GF-D8 (cell line): ENCODE measurements at places on chromosomes 13 and 19.

GRCh38 chr13:28204690-28205443 lies 66.5 kb downstream of the PAN3 start:
- DNase-seq, result no peak

- no peak for DNase-seq
Observed at GRCh38 chr13:68984688-68985319, 1122.8 kb upstream of the ATXN8OS start.

GRCh38 chr13:33106656-33107360 lies 90.6 kb downstream of the KL start:
- DNase-seq, result no peak

DNA sequence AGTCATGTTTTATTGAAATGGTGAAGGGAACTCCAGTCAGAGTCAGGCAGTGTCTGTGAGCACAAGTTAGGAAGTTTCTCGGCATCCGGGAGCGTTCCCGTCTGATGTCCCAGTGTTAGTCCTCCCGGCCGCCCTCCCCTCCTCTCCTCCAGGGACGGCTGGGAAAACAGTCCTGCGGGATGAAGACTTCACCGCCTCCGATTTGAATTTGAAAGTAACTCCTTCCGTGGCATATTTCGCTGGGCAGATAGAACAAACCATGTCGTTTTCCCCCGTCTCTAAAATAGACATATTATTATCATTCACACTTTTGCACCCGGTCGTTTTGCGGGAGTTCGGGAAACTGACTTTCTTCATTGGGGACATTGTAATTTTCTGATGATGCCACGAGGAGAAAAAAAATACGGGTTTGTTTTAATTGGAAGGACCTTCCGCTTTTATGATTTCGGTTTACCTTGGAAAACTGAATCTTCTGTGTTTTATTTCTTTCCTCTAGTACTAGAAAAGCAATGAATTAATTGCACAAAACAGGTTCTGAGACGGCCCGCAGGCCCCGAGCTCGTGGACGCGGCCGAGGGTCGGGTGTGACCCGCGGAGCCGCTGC lies 76.6 kb downstream of the ZIC5 start:
- DNase-seq, result no peak

DNA sequence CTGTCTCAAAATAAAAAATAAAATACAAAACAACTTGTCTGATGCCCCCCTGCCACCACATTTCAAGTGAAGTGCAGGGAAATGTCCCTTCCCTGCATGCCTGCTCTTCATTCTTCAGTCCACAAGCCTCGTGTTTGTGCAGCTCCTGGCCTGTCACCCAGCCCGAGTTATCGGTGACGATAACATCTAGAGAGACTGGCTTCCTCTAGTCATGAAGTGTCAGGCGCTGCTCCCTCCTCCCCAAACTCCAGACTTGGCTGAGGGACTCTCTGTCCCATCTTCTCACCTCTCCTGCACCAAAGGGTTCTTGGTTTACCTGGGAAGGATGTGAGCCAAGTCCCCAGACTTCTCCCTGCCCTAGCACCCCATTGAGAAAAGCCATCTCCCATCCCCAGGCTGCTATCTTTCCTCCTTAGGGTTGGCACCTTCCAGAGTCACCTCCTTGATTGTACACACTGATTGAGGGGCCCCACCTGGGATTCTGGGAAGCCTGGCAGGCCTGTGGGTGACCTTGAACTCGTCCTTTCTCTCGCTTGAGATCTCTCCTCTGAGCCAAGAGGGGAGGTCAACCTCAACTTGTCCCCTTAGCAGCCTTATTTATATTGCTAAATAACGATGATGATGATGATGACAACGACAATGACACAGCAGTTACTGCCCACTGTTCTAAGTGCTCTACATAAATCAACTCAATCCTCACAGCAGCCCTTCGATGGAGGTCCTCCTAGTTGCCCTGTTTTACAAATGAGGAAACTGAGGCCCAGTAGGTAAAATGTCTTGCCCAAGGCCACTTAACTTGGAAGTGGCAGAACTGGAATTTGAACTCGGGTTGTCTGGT lies 13.1 kb upstream of the PLAUR start:
- peak; percentile 14 for DNase-seq

- DNase-seq, result no peak
Observed at GRCh38 chr19:38679839-38680238, 32.4 kb downstream of the ACTN4 start.

DNA sequence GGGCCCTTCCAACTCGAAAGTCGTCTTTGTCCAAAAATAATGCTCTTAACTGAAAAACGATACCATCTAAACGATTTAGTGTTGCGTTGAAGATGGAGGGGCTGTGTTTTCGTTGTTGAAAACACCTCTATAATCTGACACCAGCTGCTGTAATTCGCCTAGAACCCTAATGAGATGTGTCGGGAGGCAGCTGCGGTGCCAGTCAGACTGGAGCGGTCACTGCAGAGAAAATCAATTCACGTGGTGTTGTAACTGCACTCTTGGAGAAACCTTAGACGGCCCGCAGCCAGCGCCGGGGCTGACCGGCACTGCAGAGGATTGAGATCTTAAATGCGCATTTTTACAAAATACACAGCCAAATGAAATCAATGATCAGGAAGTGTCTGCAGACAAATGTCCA lies 339.1 kb downstream of the ZNF536 start:
- no peak for DNase-seq

DNA sequence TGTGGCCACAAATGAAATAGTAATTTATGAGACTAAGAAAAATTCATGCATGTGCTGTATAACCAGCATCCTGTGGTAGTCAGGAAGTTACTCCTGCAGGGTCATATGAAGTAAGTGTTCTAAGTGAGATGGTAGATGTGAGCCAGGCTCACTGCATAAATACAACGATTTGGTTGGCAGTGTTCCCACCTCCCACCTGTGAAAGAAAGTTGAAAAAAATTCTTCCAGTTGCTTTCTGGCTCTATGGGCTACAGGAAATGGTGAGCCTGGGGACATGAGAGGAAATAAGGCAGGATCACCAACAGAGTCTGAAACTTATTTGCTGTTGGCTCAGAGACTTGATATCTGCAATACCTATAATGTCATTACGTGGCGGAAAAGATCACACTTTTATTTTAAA lies 301.7 kb upstream of the SPRY2 start:
- no peak for DNase-seq

GRCh38 chr19:49890349-49891311 lies 6.1 kb downstream of the IL4I1 start:
- DNase-seq, result no peak

DNA sequence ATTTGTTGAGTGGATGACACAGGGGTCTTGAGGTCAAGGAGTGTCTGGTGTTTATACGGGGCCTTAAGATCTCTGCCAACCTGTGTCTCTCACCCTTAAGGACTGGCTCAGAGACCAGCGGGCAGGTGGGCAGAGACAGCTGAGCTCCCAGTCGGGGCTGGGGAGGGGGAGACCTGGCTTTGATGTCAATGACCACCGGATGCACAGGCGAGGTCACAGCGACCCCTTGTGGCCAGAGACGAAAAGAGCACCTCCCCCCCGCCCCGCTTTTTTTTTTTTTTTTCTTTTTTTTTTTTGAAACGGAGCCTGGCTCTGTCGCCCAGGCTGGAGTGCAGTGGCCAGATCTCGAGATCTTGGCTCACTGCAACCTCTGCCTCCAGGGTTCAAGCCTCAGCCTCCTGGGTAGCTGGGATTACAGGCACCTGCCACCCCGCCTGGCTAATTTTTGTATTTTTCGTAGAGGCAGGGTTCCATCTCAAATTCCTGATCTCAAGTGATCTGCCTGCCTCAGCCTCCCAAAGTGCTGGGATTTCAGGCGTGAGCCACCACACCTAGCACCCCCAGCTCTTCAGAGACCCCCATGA lies 12.1 kb upstream of the KLK14 start:
- no peak for DNase-seq

- no peak for DNase-seq
Observed at GRCh38 chr13:46530084-46530935, 22.7 kb upstream of the LRCH1 start.

DNA sequence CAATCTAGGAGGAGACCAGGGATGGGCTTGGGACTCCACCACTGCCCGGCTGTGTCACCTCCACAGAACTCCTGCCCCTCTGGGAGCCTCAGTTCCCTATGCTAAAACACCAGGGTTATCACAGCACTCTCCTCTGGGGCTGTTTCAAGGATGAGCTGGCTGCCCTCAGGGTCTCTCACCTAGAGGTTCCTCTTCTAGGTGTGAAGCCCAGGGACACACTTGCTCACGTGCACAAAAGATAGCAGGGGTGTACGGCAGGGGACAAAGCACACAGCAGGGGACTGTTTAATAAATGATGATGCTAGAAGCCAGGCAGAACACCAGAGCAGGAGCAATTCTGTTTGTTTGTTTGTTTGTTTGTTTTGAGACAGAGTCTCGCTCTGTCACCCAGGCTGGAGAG lies 16.8 kb upstream of the LYPD3 start:
- DNase-seq, result no peak

- DNase-seq, result no peak
Observed at GRCh38 chr19:35713904-35714495, 3.8 kb upstream of the KMT2B start.

GRCh38 chr19:52028027-52028779 lies at the start of gene ZNF614:
Gene ZNF614 (minus strand): TSS chr19:52028379. CDS start chr19:52025745, 2,634 bp downstream.
- peak; percentile 54 for DNase-seq

DNA sequence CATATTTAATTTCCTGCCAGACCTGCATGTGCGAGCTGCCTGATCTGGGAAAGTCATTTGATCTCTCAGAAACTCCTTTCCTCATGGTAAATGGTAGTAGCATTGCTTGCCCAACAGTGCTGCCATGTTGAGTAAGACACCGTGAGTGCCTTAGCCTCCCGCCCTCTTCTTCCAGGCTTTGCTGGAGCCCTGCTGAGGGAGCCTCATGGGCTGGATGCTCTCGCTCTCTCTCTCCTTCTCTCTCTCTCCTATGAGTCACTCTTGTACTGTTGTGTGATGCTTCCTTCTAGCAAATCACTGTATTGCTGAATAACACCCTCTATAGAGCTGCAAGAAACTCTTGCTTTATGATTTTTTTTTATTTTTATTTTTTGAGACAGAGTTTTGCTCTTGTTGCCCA lies 365.5 kb downstream of the UQCRFS1 start:
- DNase-seq, result no peak

DNA sequence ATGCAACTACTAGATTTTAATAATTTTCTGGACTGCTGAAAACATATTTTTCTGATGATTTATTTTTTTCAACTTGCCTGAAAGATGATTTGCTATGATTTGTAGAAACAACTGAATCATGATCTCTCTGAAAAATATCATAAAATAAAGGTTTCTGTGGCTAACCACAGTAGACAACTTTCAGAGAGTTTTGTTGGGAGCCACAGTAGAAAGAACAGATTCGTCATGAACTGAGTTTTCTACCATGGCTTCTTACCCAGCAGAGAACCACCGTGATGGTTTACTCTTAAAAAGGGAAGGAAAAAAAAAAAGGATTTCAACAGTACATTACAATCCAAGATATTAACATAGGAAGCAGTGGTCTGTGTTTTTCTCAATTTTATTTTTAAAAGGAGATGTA lies 18.0 kb downstream of the ZAR1L start:
- DNase-seq, result no peak

GRCh38 chr19:45473367-45473681 lies 5.5 kb downstream of the FOSB start:
- no peak for DNase-seq

DNA sequence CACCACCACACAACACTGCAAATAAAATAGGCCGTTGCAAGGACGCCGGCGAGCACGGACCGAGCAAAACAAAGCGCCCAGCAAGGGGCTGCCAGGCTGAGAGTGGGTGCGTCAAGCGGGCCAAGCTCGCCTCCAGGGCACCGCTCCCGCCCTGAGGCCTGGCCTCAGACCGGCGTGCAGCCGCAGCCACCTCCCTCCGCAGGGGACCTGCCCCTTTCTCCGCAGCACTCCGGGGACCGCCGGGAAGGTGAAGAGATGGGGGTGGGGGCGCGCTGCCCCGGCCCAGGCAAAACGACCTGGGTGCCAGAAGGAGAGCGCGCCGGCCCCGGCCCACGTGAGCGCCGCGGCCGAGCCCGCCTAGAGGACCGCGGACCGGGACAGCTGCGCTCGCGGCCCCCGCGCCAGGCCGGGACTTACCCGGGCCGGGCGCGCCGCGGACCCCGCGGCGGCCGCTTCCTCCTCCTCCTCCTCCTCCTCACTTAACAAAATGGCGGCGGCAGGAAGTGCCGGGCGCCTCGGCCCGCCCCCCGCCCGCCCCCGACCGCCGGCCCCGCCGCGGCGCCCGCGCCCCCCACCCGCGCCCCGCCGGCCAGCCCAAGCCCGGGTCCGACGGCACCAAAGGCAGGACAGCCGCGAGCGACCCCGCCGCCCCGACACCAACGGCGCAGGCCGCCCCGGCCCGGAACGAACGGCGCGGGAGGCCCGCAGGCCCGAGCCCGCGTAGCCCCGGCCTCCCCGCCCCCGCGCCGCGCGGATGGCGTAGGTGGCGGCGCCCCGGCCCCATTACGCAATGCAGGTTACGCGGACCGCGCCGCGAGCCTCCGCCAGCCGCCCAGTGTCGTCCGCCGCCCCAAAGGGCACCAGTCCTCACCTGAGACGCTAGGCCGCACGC lies 674 bp downstream of the BRD4 start:
- DNase-seq, result peak; percentile 11

- no peak for DNase-seq
Observed at GRCh38 chr13:98223741-98224140, 46.7 kb upstream of the RNF113B start.

DNA sequence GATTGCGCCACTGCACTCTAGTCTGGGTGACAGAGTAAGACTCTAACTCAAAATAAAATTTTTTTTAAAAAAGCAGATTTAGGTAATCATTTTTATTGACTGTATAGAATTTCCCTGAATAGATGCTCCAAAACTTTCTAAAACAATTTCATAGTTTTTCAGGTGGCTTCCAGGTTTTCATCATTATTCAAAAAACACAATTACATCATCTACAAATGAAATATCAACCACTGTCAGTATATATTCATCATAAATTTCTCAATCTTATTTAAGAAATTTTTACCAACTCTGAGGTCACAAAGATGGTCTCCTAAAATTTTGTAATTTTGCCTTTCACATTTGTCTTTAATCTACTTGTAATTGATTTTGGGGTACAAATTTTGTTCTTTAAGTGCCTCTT lies 48.1 kb downstream of the ZC3H13 start:
- DNase-seq, result no peak

DNA sequence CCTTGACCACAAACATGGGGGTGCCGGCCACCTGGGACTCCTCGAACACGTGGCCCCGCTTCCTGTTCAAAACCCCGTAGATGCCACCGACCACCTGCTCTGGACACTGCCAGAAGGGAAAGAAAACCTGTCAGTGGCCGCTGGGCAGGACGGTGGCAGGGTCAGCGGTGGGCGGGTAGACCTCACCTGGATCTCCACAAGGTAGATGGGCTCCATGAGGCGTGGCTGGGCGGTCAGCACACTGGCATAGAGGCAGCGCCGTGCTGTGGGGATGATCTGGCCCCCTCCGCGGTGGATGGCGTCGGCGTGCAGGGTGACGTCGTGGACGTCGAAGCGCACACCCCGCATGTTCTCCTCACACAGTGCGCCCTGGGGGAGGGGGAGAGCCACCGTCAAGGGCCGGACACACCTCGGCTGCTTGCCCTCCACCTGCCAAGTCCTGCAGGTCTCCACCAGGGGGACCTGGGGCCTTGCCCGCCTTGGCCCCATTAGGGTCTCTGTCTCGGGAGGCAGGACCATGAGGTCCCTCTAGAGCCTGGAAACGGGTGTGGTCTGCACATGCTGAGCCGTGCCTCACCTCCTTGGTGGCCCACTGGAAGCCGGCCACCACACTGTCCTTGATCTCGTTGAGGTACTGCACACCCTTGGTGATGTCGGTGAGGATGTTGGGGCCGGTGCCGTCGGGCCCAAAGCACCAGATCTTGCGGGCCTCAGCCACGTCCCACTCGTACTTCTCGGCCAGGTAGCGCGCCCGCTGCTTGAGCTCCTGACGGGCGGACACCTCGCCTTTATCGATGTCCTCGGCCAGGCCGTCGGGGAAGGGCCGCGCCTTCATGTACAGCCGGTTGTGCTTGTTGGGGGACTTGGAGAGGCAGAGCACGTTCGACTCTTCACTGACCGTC lies 6.6 kb upstream of the DAPK3 start:
- DNase-seq, result no peak
